OCI-M1 (cell line): ENCODE measurements at places on chromosomes 11 and 22.

- no peak for DNase-seq
Measured at GRCh38 chr11:123203934-123204333, 8.9 kb upstream of the CLMP start.

GRCh38 chr11:100682247-100682969 is 4.7 kb upstream of the ARHGAP42 start:
- DNase-seq, result peak; percentile 35

DNA sequence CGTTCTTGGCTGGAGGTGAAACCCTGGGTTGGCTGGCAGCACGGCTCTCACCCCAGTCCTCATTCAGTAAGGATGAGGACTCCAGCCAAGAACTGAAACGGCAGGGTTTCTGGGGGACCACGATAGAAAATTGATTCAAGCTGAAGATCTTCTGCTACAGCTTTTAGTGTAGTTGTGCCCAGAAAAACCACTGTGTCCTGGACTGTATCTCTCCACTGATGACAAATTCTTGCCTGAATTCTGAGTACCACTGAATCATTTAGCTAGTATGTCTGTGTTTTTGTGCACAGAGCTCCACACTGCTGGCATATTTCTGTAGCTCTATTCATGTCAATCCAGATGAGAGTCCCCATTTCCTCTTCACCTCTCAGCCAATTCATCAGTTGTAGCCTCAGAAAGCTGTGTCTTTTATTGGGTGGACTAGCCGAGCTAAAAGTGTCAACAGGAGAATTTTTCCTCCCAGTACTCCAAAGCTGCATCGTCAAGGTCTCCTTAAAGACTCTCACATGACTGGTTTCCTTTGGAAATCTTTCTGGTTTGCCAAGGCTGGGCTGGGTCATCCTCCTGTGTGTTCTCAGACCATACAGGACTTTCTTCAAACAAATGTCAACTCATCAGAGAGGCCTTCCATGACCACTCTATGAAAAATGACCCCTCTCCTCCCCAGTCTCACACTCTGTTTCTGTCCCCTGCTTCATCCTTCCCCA is 144.6 kb downstream of the LDLRAD3 start:
- DNase-seq, result no peak

DNA sequence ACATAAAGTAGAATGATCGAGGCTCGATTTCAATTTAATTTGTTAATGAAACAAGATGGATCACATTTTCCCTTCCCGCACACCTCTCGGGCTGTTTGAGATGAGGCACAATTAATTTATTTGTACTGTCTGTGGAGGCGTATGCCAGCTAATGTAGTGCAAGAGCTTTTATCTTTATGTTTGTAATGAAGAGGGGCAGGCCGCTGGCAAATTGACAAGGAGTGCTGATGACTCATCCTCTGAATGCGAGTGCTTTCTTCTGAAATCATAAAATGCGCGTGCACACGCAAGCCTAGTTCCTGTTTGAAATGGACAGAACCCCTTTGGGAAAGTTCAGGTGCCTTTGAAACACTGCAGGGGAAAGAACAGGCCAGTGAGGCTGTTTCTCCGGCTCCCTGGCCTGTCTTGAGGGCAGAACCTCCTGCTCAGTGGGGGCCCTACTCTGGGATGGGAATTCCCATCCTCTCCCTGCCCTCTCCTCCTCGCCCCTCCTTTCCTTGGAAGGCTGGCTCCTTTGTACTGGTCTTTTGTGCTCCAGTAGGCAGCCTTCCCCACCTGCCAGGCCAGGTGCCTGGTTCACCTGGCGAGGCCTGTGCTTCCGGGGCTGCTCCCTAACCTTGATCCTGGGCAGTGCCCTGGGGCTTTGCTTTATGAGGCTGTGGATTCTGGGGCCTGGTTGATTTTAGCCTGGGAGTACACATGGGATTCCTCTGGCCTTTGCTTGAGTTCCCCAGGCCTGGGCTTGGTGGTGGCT is 50.3 kb downstream of the TEAD1 start:
- DNase-seq, result peak; percentile 59

GRCh38 chr11:95972060-95972459 is 48.2 kb upstream of the MTMR2 start:
- DNase-seq, result no peak

- DNase-seq, result no peak
Measured at GRCh38 chr11:67700548-67701262, 26.3 kb upstream of the ALDH3B2 start.

DNA sequence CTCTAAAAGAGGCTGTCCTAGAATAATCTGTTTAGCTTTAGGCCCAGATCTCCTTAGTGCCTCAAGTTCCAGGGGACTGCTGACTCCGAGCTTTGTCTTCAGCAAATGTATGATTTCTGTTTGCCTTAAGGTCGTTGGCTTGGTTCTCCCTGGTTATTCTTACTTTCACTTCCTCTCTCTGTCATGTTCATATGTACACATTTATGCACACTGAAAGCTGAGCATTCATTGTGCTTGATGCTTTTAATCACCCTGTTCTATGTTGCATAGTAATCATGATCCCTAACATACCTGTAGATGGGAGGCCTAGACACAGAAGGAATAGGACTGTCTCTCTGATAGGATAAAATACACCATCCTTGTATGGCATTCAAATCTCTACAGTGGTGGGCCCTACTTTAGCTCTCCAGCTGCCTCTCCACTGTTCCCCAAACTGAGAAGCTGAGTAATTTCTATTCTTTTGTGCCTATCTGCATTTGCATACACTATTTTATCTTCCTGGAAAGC is 7.2 kb downstream of the PPFIBP2 start:
- DNase-seq, result peak; percentile 20

DNA sequence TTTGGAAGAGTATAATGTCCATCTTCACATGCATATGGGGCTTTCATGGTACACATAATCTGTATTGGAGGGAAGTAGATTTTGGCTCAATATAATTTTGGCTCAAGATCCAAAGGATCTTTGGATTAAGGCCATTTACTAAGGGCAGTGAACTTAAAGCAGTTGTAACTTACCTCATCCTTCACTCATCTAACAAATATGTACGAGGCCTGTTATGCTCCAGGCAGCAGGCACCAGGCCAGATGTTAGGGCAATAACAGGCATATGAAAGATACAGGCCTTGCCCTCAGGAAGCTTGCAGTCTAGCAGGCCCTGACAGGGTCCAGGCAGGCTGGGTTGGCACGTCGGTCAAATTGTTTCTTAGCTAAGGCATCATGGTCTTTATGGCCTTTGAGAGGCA is 44.6 kb downstream of the LIF start:
- DNase-seq, result no peak

GRCh38 chr22:42769574-42770447 is 49.1 kb upstream of the A4GALT start:
- DNase-seq, result peak; percentile 63

- no peak for DNase-seq
Measured at GRCh38 chr11:73536961-73537360, 61.0 kb downstream of the FAM168A start.

DNA sequence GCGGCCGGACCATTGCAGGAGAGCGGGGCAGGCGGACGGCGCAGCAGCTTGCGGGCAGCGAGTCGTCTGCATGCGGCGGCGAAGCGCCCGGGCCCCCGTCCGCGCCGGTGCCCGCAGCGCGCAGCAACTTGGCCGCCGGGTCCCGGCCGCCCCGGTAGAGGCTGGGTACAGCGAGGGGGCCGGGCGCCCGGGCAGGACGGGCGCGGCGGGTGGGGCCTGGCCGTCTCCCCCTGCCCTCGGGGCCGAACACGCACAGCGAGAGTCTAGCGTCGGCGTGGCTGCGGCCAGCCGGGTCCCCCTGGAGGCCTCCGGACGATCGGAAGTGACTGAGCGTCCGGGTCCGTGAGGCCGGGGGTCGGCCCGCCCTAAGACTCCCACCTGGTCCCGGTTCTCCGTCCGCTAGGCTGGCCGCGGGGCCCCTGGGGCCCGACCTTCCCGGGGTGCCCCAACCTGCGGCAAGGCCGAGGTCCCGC is 775 bp upstream of the TRABD start:
- no peak for DNase-seq

- no peak for DNase-seq
Measured at GRCh38 chr11:12278766-12279671, 98.4 kb upstream of the PARVA start.

DNA sequence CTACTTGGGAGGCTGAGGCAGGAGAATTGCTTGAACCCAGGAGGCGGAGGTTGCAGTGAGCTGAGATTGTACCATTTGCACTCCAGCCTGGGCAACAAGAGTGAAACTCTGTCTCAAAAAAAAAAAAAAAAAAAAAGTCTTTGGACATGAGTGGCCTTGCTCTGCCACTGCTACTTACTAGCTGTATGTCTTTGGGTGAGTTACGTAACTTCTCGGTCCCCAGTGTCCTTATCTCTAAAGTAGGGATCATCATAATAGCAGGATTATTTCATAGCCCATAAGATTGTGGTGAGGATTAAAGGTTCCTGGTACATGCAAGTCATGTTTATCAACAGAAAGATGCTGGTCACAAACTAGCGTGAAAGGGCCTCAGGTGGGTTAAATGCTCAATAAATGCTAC is 53.9 kb upstream of the HEPHL1 start:
- peak; percentile 70 for DNase-seq

DNA sequence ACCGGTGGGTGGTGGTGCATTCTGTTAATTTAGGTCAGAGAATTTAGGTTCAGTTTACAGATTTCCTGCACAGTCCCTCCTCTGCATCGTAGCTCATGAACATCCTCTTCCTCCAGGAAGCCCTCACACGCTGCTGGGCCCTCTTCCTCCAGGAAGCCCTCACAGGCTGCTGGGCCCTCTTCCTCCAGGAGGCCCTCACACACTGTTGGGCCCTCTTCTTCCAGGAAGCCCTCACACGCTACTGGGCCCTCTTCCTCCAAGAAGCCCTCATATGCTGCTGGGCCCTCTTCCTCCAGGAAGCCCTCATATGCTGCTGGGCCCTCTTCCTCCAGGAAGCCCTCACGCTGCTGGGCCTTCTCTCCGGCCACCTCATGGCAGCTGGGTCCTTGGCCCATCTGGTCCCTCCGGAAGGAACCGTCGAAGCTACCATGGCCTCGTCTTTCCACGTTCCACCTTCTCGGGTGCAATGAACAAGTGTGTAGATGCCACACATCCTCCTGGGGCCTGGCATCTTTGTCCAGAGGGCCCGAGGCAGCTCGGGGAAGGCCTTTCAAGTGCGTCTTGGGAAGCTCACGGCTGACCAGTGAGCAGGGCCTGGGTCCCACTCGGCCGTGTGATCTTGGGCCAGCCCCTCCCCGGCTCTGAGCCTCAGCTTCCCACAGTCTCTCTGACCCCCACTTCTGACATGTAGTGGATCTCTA is 58.9 kb upstream of the PPARA start:
- no peak for DNase-seq

- peak; percentile 62 for DNase-seq
Measured at GRCh38 chr11:12746593-12747097, 72.4 kb downstream of the TEAD1 start.

DNA sequence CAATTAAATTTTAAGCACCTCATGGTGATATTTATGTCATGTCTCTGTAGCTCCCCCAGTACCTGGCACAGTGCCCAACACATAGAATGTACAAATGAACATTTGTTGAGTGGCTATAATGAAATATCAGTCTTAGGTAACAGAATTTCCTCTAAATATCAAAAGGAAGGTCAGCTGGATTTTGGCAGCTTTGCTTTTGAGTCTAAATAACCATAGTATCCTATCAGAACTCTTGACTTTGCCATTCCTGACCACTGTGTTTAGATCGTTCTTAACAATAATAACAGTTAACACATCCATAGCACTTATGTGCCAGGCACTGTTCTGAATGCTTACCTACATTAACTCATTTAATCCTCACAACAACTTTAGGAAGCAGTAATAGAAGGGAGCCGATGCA is 26.6 kb downstream of the TMEM123 start:
- DNase-seq, result no peak

- DNase-seq, result no peak
Measured at GRCh38 chr11:279040-279965, 1.1 kb downstream of the NLRP6 start.

DNA sequence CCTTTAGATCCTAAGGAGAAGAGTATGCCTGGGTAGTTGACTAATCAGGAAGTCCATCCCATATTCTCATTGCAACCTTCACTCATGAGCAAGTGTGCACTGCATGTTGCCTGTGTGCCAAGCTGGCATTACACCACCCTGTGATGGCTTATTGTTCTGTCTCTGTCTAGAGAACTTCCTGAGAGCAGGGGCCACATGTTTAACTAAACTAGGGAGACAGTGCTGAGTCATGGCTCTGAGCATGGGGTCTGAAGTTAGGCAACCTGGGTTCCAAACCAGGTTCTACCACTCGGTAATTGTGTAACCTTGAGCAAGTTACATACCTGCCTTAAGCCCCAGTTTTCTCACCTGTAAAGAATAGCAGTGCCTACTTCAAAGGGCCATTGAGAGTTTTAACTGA is 39.6 kb downstream of the CSNK2A3 start:
- no peak for DNase-seq

DNA sequence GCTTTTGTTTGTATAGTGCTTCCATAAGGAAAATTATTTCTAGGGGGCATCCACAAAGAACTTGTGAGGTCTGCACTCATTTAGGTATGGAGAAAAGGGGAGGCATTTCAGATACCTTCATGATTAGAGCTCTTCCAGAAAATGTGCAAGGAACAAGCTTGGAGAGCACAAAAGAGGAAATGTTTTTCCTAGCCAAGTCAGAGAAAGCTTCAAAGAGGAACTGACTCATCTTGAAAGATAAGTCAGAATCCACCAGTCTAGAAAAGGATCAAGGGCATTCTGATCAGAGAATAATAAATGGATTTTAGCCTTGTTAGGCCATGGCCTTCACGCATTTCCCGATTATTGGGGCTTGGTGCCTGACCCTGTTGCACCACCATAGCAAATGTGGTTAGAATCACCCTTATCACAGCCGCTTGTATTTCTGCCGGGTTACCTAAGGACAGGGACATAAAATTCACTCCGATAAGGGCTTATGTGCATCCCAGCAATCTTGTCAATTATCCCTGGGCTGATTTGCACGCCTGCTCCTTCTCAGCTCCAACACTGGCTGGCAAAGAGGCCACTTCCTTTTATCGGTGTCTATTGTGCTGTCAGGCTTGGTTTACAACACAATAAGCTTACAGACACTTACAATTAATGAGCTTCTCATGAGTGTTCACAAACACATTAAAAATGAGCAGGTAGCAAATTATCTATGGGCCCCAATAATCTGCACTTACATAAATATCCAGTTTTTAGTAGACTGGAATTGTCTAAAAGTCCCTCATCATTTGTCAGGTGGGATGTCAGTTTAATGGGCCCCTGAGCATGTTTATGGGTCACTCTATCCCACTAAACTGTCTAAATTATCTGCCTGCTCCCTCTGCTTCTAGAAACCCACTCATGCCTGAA is 613.5 kb downstream of the SOX6 start:
- peak; percentile 43 for DNase-seq

DNA sequence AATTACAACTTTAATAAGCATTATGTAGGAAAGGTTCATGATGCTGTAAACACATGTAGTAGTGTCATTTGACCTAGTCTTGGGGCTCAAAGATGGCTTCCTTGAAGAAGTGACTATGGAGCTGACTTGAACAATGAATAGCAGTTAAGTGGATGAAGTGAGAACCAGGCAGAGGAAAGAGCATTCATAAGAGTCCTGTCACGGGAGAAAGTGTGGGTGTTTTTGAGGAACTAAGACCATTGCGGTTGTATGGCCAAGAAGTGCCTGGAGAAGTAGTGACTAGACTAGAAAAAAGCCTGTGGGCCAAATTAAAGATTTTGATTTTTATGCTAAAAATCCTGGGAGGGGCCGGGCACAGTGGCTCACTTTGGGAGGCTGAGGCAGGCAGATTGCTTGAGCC is 7.2 kb upstream of the IL18BP start:
- peak; percentile 88 for DNase-seq

GRCh38 chr11:59272771-59273372 is 60.1 kb upstream of the MPEG1 start:
- DNase-seq, result no peak
